ENCODE measurements at places on chromosomes 6 and 20.

GRCh38 chr6:145502416-145502815 is 232.9 kb downstream of the EPM2A start:
- peak; percentile 28 for DNase-seq

DNA sequence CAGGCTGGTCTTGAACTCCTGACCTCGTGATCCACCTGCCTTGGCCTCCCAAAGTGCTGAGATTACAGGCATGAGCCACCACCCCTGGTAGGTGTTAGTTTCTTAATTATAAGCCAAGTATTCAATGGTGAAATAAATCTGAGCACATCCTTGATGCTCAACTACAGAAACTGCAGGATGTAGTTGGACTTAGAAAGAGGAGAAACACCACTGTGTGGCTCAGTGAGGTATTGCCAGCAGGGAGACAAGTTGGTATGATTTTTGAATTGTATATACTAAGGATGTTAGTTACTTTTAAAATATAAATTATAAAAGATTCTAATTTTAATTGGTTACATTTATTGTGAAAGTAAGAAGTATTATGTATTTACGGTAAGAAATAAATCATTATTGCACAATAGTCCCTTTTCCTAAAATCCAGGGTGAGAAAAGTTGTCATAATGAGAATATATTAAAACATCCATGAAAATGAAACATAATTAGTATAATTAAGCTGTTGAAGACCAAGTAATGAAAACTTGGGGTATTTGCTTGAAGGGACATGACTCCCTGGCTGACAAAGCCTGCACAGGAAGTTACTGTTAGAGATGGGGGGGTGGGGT is 17.6 kb downstream of the SLC18B1 start:
- DNase-seq, result peak; percentile 12

- no peak for DNase-seq
These were observed 32.3 kb downstream of the FOXP4 start for GRCh38 chr6:41578217-41579087.

DNA sequence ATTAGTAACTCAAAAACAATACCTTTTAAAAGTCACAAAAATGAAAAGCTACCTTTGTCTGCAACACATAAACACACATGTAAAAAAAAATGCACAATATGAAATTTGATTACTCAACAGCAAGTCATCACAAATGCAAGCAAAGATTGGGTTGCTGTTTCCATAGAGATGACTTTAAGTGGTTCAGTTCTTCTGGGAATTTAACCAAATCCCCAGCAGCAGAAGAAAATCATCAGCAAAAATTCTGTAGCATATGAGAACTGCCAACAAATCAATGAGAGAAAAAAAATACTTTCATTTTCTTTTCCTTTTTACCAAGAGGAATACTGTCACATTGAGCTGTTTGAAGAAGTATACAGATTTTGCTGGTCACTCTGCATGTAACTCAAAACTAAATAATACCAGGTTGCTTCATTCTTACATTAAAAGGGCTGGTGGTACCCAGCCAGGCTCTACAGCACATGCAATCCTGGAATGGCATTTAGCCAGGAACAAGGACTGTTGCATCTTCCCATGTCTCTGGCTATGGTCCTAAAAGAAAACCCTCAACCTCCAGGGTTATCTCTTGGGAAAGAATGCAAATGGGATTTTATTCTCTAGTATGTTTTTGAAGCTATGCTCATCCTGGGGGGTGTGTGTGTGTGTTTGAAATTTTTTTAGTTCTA is 158.3 kb downstream of the OPRM1 start:
- DNase-seq, result no peak
